CD4-positive, CD25-positive, alpha-beta regulatory T cell (primary cell): ENCODE measurements at places on chromosomes 5 and 9.

DNA sequence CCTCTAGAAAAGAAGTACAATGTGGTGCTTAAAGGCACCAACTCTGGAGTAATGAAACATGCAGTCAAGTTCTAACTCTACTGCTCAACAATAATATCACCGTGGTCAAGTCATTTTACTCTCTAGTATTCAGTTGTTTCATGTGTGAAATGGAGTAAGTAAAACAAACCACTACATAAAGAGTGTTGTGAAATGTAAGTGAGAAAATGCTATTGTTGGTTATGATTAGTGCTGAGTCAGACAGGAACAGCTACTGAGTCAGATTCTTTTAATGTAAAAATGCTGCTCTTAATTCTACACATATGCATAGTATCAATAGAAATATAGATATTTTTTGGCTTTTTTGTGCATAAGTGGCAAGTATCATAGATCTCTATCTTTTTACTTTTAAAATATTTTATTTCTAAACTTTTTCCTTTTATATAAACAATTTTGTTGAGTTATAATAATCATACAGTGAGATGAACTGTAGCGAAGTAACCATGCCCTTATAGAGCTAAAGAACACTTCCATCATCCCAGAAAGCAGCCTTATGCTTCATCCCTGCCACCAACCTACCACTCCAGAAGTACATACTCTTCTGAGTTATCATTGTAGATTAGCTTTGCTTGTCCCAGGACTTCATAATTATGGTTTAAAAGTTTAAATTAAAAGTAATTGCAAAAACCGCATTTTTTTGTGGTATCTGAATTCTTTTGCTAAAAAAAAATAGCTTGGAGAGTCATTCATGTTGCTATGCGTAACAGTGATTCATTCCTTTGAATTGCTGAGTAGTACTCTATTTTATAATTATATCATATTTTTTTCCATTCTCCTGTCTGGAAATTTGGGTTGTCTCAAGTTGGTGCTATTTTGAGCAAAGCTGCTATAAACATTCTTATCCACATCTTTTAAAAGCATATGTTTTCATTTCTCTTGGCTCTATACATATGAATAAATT lies 548.2 kb upstream of the CLINT1 start:
- no peak for DNase-seq

GRCh38 chr5:112276991-112277390 lies 142.1 kb downstream of the EPB41L4A start:
- no peak for DNase-seq

GRCh38 chr9:87193925-87194868 lies 246.9 kb upstream of the GAS1 start:
- DNase-seq = no peak

- no peak for DNase-seq
Observed at GRCh38 chr5:151097820-151098767, 17.3 kb upstream of the TNIP1 start.

DNA sequence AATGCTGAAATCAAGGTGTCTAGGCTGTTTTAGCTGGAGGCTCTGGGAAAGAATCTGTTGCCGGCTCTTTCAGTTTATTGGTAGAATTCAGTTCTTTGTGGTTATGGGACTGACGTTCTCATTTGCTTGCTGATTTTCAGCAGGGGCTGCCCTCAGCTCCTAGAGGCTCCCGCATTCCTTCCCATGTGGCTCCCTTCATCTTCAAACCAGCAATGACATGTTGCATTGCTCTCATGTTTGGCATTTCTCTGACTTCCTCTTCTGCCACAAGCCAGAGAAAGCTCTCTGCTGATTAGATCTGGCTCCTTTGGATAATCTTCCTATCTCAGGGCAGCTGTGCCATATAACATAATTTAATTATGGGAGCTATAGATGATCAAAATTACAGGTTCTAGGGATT lies 360.3 kb downstream of the LRRC70 start:
- DNase-seq = no peak

GRCh38 chr5:94910721-94911120 lies 292.3 kb downstream of the SLF1 start:
- no peak for DNase-seq

DNA sequence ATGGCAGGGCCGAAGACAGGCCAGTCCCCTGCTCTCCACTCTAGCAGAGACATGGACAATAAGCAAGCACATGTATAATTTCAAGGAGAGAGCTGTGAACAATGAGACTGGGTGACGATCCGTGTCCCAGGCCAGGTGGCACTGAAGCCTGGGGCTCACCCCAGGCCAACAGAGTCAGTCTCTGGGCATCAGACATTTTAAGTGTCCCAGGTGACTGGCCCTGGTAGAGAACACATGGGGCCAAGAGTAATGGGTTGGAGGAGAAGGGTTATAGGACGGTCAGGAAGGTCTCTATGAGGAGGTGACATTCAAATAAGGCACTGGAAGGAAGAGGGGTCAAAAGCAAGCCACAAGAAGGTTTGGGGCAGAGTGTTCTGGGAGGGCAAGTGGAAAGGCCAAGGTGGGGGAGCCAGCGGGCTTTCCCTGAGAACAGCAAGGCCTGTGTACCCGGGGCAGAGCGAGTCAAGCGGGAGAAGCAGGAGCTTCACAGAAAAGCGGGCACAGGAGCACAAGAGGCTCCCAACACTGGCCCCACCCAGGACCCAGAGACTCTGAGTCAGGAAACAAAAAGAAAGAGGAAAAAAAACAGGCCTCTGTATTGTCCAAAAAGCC lies 1.1 kb upstream of the AKNA start:
- DNase-seq = no peak

- no peak for DNase-seq
Observed at GRCh38 chr9:111984086-111984802, 87.6 kb downstream of the UGCG start.

DNA sequence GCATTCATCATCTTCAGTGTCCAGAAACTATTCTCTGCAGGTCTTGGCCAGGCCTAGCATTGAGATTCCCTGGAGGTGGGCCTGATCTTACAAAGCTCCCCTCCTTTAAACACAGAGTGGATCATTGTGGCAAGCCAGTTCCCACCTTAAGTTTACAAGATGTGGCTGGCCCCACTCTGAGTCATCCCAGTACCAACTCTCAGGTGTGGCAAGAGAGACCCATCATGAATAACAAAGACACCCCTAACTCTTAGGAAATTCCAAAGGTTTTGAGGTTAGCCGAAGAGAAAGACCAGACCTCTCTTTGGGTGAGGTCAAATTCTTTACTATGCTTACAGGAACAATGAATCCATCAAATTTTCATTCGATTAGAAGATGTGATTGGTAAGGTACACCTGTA lies 78.2 kb downstream of the RFK start:
- no peak for DNase-seq

- no peak for DNase-seq
Observed at GRCh38 chr9:33791117-33791516, 4.2 kb upstream of the PRSS3 start.

DNA sequence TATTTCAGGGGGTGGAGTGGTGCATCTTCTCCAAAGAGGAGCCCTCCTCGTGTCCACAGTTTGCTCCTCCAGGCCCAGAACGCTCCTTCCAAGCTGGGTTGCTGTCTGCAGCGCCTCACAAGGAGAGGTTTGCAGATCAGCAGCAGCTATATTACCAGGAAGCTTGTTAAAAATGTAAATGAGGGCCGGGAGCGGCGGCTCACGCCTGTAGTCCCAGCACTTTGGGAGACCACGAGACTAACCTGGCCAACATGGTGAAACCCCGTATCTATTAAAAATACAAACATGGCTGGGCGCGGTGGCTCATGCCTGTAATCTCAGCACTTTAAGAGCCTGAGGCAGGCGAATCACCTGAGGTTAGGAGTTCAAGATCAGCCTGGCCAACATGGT lies 25.0 kb upstream of the FRMPD1 start:
- no peak for DNase-seq

DNA sequence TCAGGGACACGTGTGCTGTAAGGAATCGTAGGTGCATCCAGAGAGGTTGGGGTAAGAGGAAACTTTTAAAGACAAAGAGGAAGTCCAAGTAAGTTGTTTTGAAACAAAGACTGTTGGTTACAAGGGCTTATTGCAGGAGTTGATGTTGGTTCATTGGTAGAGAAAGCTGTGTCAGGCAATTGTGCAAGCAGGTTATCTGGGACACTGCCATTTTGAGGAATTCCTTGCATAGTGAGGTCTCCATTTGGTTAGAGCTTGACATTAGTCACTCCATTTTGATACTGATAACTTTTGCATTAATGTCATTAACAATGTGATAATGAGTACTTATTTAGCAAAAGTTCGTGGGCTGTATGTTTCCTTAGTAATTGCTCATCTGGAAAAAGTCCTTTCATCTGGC lies 24.9 kb downstream of the CNOT6 start:
- no peak for DNase-seq

DNA sequence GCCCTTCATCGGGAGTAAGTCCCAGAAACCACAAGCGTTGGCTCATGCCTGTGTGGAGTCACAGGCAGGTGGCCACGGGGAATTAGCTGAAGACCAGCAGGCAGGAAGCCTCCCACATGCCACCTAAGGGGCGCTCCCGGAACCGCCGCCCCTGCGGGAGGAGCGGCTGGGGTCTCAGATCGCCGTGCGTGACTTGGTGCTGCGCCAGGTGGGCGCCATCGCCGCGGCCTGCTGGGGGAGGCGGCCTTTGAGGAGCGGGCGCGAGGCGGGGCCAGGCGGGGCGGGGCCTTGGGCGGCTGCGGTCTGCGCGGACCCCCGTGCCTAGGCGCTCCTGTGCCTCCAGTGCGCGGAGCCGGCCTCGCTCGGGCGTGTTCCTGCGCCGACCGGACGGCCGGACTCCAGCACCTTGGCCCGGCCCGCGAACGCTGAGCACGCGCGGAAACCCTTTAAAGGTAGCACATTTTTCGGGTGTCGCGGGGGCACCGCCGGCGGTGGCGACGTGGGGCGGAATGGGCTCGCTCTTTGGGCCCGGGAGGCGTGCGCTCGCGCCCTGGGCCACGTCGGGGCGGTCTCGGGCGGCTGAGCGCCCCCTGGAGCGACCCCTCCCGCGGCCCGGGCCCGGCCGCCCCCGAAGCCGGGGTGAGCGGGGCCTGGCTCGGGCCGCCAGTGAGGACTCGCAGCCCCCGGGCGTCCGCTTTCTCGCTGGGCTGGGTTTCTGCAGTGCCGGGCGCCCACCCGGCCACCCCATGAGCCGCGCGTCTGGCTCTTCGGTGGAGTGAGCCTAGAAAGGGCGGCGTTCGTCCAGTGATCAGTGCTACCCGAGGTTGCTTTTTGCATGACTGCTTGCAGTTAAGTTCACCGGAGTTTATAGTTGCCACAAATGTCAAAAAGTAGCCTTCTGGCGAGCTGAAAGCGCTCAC lies 24.5 kb downstream of the LECT2 start:
- no peak for DNase-seq

DNA sequence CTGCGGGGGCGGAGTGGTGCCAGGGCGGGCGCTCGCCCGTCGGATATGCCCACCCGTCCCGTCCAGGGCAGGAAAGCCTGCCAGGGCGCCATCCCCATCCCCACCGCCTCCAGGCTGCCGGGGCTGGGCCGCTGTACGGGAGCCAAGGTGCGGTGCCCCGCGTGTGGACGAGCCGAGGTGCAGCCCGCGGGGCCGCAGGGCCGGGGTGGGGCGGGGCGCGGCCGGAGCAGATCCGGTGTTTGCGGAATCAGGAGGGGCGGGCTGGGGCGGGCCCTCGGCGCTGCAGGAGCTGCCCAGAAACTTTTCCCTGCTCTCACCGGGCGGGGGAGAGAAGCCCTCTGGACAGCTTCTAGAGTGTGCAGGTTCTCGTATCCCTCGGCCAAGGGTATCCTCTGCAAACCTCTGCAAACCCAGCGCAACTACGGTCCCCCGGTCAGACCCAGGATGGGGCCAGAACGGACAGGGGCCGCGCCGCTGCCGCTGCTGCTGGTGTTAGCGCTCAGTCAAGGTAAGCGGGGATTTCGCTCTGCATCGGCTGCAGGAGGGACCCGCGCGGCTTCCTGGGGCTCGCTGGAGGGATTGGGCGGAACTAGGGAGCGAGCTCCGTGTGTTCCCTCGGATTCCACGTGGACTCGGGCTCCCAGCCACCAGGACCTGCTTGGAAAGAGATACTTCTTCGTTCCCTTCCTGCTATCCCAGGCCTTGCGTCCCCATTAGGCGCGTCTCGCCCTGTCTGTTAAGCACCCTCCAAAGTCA lies at the start of gene ITGA2:
Gene ITGA2, plus strand, starts transcription at position 328 of the 756 bp plus-strand sequence. Its CDS starts 117 bp downstream, at position 445.
- DNase-seq = no peak

DNA sequence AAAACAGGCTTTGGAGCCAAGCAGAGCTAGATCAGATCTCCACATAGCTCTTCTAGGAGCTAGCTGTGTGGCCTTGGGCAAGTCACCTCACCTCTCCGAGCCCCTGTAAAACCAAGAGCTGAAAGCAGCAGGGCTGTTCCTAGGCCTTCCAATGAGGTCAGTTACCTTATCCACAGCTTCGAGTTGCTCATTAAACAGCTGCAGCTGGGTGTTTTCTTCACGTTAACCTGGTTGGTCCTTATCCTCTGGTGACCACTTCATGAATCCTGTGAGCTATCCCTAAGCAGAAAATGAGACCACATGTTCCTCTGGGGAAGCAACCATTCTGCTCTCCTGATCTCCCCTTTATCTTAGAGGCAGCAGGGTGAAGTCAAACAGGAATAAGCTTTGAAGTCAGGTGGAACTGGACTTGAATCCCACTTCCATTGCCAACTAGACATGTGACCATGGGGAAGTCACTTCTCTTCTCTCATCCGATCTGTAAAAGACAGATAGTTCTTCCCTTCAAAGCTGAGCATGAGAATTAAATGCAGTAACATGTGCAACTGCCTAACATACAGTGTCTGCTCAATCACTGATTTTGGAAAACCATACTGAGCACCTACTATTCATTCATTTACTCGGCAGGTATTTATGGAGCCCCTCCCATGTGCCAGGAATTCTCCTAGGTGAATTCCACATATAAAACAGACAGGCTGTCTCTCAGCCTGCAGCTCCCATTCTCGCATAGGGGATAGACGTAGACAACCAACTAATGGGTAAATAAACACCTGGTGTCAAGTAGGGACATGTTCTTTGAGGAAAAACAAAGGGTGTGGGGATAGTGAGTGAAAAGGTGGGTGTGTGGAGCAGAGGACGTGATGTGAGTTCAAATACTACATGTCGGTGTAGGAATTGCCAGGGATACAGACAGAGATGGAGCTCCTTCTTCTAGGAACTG lies 111.7 kb upstream of the BOD1 start:
- DNase-seq = no peak

DNA sequence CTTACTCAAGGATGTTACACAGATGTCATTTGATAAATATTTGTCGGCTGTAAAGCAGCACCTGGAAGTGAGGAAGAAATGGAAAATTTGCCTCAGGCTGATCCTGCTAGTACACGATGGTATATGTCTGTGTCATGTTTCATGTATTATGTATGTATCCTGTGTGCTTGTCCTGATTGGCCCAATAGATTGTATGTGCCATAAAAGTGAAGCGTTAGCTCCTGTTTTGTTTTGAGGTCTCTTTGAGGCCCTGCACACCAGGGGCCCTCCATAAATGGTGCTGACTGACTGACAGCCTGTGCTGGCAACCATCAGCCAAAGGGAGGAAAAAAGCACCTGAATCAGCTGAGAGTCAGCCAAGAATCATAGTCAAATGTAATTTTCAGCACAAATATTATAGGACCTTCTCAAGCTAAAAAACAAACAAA lies 11.8 kb upstream of the LNPEP start:
- DNase-seq = no peak

DNA sequence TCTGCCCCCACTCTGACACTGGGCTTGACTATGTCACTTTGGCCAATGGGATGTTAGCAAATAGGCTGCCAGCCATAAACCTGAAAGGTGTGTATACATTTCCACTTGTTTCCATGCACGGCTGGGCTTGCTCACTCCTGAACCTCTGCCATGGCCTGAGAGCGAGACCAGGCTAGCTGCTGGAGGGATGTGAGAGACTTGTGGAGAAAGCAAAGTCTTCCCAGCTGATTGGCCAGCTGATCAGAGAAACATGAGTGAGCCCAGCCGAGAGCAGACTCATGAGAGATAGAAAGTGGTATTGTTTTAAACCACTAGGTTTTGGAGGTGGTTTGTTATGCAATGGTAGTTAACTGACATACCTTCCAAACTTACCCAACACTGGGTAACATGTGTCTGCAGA lies 13.9 kb downstream of the FAM193B start:
- DNase-seq = no peak
